A172 (cell line): ENCODE measurements at places on chromosomes 4 and X. TPM values are rescaled to one million over a fixed set of nuclear protein-coding genes. Genes with fewer than 3 reads are reported as not detected.

Gene BEND4
- 0.22 and 0.36 TPM in 2 replicates for total RNA-seq

Gene F8A2
- total RNA-seq = not detected in 2 replicates

- DNase-seq = peak; percentile 49
Measured at GRCh38 chr4:64158648-64159326, 250.5 kb downstream of the TECRL start.

Gene GDPD2
- 0.07 and 0.12 TPM in 2 replicates for total RNA-seq

DNA sequence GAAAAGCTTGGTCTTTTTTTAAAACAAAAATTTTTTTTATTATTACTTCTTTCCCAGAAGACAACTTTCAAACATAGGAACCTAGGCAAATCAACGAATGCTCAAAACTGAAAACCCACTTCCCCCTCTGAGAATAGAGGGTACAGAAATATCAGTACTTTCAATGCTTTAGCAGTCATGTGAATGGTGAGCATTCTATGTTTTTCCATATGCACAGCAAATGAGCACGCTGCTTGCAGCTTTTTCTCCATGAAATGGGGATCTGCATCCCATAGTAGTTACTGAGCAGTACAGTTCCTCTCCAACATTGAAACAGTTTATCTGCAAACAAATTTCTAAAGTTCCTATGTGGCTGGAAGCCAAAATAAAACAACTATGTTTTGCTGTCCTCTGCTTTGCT, 108.4 kb upstream of the BMP2K start:
- DNase-seq = no peak

Gene KLB
- total RNA-seq = not detected in 2 replicates

Gene EXOC1L
- total RNA-seq = not detected in 2 replicates

GRCh38 chr4:152862608-152863007, 73.5 kb upstream of the FHDC1 start:
- no peak for DNase-seq

Gene ENAM
- total RNA-seq = not detected in 2 replicates

Gene SHROOM4
- not detected in 2 replicates for total RNA-seq

DNA sequence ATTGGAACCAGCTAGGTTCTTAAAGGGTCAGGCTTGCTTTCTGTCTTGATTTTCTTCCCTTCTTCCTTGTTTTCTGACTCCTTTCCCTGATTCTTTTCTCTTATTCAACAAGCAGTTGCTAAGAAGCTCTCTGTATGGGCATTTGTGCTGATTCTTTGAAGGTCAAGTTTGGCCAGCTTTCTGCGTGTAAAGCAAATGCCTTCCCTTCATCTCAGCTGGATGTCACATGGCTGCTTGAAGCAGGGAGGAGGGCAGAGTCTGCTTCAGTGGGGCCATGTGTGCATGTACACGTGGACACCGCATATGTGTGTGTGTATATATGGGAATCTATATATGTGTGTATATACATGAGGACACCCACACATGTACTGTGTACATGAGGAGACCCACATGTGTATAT, 139.9 kb upstream of the ATP6AP2 start:
- no peak for DNase-seq

GRCh38 chr4:155908187-155909139, 5.0 kb downstream of the TDO2 start:
- DNase-seq = no peak

- peak; percentile 21 for DNase-seq
Measured at GRCh38 chrX:108165383-108166111, 74.0 kb downstream of the ATG4A start.

GRCh38 chr4:19177616-19178015, 1074.1 kb upstream of the SLIT2 start:
- peak; percentile 14 for DNase-seq

Gene GATA1
- not detected in 2 replicates for total RNA-seq

DNA sequence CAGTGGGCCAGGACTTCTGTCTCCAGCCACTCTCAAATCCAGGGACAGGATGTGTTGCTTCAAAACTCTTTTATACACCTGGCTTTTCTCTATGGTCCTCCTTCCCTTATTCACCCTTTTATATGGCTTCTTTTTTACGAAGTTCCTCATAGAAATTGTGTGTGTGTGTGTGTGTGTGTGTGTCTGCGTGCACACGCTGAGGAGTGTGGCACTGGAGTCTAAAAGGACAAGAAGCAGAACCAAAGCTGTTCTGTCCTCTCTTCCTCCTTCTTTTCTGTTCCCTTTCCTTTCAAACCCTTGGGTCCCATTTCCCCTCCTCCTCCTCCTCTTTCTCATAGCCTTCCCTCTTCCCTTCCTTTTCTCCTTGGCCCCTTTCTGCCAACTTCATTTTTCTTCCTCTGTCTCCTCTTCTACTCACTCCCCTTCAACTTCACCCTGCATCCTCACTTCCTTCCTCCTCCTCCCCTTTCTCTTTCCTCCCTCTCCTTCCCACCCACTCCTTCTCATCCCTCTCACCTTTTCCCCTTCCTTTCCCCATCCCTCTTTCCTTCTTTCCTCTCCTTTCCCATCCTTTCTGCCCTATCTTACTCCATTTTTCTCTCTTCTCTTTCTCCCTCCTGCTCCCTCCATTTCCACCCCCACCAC, 360.5 kb downstream of the MID1IP1 start:
- DNase-seq = no peak

Gene FGB
- not detected in 2 replicates for total RNA-seq

Gene LGI2
- 0.19 and 0.93 TPM in 2 replicates for total RNA-seq

DNA sequence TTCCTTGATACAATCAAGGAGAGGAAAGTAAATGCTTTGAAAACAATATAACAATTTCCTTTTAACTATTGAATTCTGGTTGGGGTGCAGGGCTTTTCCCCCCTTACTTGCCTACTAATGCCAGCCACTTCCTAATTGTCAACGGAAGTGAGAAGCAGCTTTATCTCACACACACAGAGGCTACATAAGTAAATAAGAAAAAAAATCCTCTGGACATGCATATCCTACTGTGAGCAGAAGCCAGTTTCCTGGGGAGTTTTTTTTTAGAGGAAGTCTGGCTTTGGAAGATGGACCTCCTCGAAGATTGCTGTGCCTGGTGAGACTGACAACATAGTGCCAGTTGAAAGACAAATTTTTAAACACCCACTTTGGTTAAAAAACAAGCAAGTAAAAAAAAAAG, 180.6 kb downstream of the OPHN1 start:
- DNase-seq = no peak

Gene GUCY1A1
- 0.05 and 2.9 TPM in 2 replicates for total RNA-seq

DNA sequence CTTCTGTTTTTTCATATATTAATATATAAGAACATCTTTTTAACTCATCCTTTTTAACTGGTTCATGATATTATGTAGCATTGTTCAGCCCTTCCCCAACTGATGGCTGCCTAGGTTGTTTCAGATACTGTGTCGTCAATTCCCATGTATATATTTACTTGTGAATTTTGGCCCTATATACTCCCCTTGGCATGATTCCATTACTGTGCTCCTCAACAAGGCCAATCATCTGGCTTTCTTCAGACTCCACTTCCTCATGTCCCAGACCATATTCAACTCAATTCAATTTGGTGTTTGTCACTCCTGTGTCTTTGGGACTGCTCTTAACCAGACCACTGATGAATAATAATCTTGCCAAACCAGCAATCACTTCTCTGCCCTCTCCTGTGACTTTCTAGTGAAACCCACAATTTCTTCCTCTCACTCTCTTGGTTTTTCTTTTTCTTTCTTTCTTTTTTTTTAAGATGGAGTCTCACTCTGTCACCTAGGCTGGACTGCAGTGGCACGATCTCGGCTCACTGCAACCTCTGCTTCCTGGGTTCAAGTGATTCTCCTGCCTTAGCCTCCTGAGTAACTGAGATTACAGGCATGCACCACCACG, 2.7 kb upstream of the WDR45 start:
- no peak for DNase-seq

DNA sequence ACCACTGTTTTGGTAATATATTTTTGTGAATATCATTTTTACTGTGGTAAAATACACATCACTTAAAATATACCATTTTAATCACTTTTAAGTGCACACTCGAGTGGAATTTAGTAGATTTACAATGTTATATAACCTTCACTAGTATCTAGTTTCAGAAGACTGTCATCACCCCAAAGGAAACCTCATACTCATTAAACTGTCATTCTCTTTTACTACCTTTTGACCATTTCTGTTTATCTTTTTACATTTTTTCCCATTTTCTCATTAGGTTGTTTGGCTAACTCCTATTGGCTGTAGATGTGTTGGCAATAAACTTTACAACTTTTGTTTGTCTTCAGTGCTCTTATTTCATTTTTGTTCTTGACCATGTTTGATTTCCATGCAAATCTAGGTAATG, 1168.3 kb upstream of the PCDH7 start:
- no peak for DNase-seq

- DNase-seq = no peak
Measured at GRCh38 chr4:74118600-74119338, 19.8 kb upstream of the CXCL2 start.

- DNase-seq = no peak
Measured at GRCh38 chrX:139141370-139141769, 389.2 kb upstream of the F9 start.

GRCh38 chrX:84170931-84171330, 17.1 kb downstream of the RPS6KA6 start:
- DNase-seq = no peak

Gene DHX15
- 132 and 153 TPM in 2 replicates for total RNA-seq

DNA sequence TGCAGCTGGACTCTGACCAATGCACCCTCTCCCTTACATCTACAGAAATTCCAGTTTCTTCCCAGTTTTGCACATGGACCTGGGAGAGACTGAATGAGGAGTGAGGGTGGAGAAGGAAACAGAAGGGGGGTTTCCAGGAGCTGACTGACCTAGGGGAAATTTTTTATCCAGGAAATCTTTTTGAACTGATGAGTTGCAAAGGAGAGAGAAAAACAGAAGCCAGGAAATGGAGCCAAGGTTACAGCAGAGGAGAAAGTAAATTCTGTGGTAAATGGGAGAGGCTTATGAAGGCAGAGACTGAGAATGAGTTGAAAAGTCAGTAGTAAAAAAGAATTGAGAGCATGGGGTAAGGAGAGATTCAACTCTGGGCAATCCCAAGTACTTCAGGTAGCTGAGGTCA, 192.8 kb downstream of the SMIM20 start:
- no peak for DNase-seq

Gene TMEM150C
- total RNA-seq = 2.5 and 3.2 TPM in 2 replicates

Gene AMOT
- 1.7 and 3.2 TPM in 2 replicates for total RNA-seq

Gene CYBB
- 0.19 TPM in 1 of 2 replicates, not detected in the other for total RNA-seq

GRCh38 chr4:26474551-26474950, 15.7 kb downstream of the CCKAR start:
- DNase-seq = no peak

DNA sequence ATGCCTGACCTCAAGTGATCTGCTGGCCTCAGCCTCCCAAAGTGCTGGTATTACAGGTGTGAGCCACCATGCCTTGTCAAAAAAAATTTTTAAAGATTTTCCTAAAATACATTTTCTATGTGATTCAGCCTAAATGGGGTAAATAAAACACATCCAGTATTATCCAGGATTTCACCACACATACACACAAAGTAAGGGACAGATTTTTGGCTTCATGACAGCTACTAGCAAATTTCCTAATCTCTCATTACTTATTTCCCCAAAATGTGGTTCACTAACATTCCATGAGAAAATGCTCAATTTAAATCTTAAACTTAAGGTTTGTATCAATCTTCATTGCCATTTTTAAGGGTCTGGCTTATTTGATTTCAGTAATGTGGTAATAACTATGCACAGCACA, 348.5 kb upstream of the INTU start:
- DNase-seq = no peak
